Occipital lobe (tissue), 3 donors: ENCODE measurements at places on chromosomes 3 and 15. TPM values are rescaled to one million over a fixed set of nuclear protein-coding genes. Genes with fewer than 3 reads are reported as not detected.
A peak's percentile ranks its signal among the peaks of the same experiment; 100 is the strongest.

The SLC51A gene
- not detected for total RNA-seq

The TRIM71 gene
- 2.5 TPM for total RNA-seq

The TRH gene
- 1.1 TPM for total RNA-seq

The ARPP21 gene
- 656 TPM for total RNA-seq

The GATM gene
- total RNA-seq = 150 TPM

The SERINC4 gene
- not detected for total RNA-seq

GRCh38 chr3:192156382-192156781 lies 571.0 kb downstream of the FGF12 start:
- DNase-seq = no peak

DNA sequence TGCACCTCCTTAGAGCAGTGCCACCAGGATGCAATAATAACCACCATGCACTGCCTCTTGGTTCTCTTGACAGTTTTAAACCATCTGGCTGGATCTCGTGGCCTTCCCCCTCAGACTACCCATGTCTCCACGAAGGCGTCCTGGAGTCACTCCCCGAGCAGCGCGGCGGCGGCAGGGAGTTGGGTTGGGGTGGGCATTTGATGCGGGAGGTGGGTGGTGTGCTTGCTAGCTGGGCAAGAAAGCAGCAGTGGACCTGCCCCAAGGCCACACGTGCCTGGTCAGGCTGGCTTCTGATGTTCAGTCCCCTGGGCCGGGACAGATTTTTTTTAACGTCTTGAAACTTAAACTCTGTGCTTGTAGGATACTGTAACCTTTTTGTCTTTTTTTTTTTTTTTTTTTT lies 3.9 kb upstream of the TTLL3 start:
- no peak for DNase-seq

GRCh38 chr15:34076785-34077184 lies 24.9 kb downstream of the EMC7 start:
- DNase-seq = no peak

GRCh38 chr3:53938645-53939044 lies 47.0 kb upstream of the SELENOK start:
- peak; percentile 8 for DNase-seq

- peak; percentile 90 for DNase-seq
Observed at GRCh38 chr3:185282696-185283373, 29.0 kb upstream of the EHHADH start.

GRCh38 chr15:42772144-42772543 lies 35.2 kb upstream of the CDAN1 start:
- DNase-seq = no peak

GRCh38 chr3:147360646-147361453 lies 45.5 kb downstream of the ZIC4 start:
- no peak for DNase-seq

DNA sequence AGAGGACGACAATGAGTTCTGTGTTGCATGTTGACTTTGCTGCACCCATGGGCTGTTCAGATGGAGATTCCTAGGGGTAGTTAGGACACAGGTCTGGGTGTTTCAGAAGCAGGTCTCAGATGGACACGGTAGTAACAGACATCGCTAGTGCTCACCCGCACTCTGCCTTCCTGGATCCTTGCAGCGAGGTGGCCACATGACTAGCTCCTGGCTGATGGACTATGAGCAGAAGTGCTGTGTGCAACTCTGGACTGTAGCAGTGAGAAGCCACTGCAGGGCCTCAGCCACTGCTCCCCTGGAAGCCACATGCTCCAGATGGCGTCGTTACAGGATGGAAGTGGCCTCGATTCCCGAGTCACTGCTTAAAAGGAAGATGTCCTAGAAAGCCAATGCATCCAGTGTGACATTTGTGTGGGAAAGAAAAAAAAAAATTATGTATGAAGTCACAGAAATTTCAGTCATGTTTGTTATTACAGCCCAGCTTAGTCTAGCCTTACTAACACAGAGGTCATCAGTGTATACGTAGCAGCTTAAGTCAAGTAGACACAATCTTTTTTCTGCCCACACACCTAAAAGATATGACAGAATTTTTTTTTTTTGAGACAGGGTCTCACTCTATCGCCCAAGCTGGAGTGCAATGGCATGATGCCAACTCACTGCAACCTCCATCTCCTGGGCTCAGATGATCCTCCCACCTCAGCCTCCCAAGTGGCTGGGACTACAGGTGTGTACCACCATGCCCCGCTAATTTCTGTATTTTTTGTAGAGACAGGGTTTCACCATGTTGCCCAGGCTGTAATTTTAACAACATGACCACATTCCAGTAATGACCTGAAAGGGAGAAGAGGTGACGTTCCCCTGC lies 95.3 kb downstream of the XXYLT1 start:
- no peak for DNase-seq

DNA sequence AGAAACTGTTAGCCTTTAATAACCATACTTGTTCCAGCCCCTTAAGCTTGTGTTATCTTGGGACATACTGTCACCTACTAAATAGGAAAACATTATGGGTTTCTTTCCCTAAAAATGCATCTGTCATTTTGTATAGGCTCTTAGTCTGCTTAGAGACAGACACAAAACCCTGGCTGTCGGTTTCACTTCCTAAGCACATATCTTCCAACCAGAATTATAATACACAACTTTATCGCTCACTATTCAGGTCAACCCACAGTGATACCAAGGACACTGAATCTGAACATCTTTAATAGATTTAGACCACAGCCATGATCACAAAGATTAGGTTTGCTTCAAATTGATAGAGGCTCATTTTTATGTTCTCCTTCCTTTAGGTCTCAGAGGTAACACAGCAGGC lies 111.8 kb downstream of the CFAP20DC start:
- DNase-seq = no peak

DNA sequence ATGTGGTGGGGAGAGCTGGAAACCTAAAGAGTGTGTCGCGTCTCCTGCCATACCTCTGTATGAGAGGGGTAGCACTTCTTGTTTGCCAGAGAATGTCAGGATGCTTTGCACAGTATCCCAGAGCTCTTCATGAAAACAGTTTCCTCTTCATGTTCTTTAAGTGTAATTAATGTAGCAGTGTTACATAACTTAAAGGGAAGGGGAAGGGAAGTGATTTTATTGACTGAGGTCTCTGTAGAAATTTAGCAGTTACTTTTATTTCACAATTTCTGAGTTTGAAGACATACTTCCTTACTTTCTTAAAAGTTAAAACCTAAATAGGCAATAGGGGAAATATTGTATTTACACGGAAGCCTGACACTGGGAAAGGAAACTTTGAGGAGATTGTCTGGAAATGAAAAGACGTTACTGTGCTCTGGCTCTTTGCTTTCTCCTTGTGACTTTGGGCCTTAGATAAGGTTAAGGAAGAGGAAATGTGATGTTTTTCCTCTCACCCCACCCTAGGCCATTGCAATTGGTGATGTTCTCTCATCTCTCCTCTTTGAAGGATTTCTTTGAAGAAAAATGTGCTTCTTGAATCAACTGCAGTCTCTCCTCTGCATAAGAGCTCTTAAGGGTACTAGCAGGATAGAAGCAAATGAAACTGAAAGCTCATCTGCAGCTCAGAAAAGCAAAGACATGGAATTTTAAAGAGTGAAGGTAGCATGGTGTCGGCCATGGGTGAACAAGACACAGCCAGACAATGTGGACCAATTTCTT lies 6.0 kb downstream of the NXPE3 start:
- DNase-seq = no peak

DNA sequence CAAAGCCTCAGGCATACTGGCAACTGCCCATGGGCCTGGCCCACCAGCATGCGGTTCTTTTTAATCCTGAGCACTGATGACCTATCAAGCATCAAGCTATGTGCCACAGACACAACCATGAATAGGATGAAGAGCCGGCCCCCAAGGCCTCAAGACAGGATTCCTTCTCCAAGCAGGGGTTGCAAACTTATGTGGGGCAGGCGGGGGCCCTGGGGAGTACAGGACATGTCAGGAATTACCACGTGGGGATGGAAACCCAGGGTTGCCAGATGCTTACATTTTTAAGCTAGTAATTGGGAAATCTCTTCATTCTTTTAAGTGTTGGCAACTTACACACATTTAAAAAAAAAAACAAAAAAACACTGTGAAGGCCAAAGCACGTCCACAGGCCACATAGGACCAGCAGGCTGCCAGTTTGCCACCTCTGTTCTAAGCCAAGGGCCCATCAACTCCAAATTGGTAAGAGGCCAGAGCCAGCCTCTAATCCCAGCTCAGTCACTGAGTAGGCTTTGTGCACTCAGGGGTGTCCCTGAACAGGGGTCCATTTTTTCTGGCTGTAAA lies 32.8 kb downstream of the BDH1 start:
- DNase-seq = no peak

DNA sequence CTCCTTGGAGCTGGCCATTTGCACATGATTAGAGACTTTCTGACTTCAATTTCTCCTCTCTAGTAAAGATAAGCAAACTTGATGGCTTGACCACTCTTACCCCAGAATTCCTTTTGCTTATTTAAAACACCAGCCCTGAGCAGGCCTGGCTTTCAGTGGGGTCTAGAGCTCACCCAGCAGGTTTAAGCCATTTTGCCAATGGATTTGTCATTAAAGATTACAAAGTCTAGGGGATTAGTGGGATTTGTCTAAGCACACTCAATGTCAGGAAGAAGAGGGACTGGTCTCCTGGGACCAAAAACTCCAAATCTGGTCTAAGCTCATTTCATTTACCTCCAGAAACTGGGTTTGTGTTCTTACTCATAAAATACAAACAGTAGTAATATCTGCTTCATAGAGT lies 57.3 kb upstream of the SNTN start:
- no peak for DNase-seq

DNA sequence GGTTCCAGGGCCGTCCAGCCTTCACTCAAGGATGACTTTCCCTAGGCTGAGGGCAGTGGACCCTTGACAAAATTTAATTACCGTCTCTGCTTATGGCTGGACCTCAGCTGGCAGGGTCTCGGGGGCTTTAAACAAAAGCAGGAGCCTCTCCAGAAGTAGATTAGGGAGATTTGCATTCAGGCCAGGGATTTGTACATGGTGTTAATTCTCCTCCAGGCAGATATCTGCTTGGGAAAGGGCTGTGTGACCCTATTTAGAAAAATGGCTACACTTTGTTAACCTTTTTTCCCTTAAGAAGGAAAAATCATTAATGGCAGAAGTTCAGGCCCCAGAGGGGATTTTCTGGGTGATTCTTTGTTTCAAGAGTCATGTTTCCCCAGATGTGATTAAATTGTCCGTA lies 329.1 kb upstream of the C2CD4B start:
- DNase-seq = no peak
